MCF 10A (cell line): ENCODE measurements at places on chromosomes 12 and 14.

DNA sequence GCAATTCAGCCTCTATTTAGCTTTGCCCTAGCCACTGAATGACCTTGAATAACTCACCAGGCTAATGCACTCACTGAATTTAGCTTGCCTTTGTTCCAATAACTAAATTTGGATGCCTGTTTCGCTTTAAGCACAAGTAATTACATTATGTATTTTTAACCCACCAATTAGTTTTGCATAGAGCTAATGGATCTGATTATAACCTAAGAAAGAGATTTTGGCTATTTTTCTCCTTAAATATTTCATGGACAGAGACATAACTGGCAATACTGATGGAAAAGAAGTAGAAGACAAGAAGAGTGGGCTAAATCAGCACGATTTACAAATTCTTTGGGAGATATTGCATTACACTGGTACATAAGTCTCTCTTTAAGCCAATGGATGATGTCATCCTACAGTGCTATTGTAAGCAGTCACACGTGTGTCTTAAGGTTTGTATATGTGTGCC, 85.7 kb downstream of the AKAP6 start:
- no peak for DNase-seq

DNA sequence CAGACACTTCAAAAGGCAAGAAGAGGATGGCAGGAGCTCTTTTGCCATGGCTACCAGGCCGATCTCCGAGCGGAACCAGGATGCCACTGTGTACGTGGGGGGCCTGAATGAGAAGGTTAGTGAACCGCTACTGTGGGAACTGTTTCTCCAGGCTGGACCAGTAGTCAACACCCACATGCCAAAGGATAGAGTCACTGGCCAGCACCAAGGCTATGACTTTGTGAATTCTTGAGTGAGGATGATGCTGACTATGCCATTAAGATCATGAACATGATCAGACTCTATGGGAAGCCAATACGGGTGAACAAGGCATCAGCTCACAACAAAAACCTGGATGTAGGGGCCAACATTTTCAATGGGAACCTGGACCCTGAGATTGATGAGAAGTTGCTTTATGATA, 9.8 kb downstream of the GARIN2 start:
- no peak for DNase-seq

DNA sequence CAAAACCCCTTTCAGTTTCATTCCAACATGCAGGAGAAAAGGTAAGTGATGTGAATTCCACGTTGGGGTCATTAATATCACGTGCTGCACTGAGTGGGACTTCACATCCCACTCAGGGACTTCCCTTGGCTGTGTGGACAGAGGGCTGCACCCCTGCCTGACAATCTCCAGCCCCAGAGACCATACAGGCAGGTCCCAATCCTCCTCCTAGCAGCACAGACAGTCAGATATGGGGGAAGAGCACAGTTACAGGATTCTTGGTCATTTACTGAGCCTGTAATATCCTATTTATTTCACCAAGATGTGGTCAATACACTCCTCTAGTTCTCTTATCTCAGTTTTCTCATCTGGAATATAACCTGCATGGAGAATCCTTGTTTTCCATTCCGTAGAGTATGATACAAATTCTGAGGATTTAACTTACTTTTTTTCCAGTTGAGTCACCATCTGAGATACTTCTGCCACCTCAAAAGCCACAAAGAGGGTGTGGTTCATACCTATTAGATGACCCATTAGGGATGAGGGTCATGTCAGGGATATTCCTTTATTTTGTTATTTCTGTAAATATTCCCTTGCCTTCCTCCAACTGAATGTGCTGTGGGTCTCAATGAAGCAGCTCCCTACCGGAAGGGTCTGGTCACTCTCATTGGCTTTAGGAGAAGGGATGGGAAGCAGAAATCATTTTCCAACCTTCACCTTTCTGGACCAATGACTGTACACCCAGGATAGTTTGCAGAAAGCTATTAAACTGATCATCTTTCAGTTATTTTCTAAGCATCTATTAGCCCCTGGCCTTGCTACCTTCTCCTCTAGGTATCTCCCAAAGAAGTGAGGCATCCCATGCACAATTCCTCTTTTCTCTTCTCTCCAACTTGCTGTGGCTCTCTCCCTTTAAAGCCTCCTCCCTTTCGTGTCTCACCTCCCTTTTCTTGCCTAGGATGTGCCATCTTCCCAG, 43.0 kb upstream of the NTF3 start:
- DNase-seq: no peak

DNA sequence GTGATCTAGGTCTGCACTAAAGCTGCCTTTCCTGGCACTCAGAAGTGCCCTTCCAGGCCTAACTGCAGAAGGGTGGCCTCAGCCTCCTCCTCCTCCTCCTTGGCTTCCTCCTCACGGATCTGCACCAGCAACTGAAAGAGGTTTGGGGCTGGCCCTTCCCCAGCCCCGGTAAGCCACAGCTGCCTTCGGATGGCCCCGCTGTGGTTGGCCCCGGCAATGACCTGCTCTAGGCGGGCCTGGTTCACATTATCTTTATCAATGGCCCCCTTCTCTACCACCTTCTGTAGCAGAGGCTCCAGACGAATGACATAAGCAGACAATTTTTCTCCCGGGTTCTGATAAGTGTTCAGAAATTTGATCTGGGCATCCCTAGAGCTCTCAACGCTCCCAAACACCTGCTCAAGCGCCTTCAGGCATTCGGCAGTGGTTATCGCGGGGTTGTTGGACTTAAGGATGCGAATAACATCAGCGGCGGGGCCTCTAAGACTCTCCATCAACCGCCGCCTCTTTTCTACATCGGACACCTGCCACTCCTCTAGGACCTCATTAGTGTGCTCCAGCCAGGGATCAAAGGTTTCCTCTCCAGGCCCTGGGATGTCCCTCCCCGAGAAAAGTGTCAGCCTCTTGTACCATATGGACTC, 1.5 kb downstream of the PNMA1 start:
- peak; percentile 33 for DNase-seq

GRCh38 chr12:102031852-102032251, 29.9 kb downstream of the WASHC3 start:
- no peak for DNase-seq

DNA sequence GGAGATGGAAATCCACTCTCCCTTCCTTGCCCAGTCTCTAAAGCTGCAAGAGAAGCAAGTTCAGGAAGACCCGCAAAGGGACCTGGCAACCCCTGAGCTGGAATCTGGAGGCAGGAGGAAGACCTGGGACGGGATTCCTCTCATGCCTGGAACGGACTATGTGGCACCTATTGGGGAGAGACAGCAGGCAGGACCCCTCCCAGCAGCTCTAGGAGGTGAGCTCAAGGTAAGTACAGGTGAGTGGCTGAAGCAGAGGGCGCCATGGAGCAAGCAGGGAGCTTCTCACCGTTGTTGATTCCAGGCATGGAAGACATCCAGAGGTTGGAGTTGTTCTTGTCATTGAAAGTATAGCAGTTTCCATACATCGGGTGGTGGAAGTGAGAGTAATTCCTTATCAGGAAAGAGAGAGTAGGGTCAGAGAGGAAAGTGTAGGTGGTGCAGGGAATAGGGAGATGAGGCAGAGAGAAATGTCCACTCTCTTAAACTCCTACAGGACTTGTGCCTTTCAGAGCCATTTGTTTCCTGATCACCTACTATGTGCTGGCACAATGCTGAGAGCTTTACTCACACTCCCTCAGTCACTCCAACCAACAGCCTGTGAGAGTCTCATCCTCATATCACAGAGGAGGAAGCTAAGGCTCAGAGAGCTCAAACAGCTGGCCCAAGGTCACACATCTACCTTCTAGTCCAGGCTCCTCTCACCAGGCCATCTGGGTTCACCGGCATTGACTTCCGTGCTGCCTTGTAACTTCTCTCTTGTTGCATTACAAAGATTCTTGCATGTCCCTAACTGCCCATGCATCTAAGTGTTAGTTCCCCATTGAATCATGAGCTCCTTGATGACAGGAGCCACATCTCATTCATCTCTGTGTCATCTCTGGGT, 13.9 kb upstream of the TNFRSF1A start:
- no peak for DNase-seq

DNA sequence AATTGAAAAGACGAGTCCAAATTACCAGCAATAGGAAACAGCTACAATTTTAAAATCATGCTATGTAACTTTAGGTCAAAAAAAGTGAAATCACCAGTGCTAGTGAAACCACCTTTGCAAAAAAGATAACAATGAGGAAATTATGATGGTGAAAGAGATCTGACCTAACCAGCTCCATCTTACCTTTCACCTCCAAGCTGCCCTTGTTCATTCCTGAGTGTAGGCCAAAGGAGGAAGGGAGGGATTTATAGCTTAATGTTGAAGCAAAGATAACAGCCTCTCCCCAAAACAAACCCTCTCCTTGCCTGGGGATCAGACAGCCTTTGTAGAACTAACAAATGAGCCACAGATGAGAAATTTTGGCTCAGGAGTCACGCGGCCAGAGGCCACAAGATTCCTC, 83.2 kb upstream of the EIF5 start:
- no peak for DNase-seq

- no peak for DNase-seq
These were observed 34.9 kb upstream of the SIX1 start for GRCh38 chr14:60684203-60684602.

DNA sequence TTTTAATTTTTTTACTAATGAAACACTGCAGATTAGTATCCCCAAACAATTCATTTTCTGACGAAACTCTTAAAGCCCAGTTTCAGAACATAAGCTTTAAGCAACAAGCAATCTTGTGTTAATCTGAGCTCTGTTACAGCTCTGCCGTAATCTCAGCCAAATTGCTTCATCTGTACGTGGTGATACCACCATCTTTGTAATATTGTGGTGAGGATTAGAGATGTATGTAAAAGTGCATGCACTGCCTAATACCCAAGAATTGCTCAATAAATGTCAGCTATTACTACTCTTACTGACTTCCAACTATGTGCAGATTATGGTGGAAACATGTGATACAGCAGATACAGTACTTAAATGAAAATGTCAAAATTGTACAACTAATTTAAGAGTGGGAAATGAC, 1.8 kb downstream of the AKAP5 start:
- no peak for DNase-seq

GRCh38 chr14:27305441-27305945, 707.7 kb upstream of the NOVA1 start:
- no peak for DNase-seq

DNA sequence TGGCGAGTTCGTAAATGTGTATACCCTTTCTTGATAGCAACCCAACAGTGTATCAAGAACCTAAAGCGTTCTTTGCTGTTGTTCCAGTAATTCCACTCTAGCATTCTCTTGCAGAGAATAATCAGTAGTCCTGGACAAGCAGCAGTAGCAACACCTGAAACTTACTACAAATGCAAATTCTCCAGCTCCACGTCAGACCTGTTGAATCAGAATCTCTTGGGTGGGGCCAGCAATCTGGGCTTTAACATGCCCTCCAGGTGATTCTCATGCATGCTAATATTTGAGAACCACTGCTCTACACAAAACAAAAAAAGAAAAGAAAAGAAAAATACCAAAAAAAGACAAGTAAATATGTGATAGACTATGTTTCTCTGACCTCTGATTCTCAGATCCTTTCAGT, 10.1 kb downstream of the PTGDR start:
- peak; percentile 24 for DNase-seq

DNA sequence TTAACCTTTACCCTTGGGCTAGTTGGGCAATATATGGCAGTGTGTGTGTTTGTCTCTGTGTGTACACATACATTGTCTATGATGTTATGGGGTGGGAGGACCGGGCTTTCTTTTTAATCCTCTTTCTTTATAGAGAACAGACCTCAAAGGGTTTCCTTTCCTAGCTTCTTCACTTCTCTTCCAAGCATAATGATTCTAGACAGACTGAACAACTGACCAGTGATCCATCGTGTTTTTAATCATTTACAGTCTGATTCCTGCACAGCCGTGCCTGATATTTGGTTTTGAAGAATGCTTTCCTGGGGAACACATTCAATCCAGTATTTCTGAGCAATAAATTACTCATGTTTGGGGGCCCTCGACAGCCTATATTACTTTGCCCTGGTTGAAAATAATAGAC, 481.1 kb upstream of the DCN start:
- DNase-seq: no peak

DNA sequence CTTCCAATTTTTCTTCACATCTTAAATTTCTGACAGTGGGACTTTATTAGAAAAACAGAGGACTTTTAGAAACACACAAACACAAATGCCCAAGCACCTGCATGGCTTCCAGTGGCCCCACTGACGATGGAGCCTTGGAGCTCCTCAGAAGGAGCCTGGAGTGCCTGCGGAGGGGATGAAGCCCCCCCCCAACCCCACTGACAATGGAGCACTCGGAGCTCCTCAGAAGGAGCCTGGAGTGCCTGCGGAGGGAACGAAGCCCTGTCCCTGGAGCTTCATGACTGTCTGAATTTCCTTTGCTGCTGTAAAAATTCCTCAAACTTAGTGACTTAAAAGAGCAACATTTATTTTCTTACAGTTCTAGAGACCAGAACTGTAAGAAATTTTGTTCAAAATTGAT, 80.1 kb upstream of the VRK1 start:
- DNase-seq: no peak

DNA sequence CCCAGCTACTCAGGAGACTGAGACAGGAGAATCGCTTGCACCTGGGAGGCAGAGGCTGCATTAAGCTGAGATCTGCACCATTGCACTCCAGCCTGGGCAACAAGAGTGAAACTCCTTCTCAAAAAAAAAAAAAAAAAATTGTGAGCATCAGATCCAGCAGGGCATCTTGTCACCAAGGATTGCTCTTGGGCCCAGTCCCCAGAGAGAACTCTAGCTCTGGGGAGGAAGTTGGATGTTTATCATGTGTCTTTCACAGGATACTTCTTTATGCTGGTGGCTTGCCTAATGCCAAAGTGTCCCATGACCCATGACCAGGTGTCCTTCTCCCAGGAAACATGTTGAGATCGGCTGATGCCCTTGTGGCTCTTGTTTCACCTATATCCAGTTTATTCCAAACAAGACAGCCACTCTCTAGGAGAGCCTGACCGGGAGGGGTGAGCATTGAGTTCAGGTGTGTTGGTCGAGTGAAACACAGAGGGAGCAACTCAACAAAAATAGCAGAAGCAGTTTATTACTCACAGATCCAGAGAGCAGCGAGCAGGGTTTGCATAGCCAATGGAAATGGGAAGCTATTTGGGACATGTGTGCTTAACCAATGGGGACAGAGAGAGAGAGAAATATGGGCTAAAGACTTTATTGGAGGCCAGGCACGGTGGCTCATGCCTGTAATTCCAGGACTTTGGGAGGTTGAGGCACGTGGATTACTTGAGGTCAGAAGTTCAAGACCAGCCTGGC, 6.6 kb upstream of the TCHP start:
- DNase-seq: no peak

DNA sequence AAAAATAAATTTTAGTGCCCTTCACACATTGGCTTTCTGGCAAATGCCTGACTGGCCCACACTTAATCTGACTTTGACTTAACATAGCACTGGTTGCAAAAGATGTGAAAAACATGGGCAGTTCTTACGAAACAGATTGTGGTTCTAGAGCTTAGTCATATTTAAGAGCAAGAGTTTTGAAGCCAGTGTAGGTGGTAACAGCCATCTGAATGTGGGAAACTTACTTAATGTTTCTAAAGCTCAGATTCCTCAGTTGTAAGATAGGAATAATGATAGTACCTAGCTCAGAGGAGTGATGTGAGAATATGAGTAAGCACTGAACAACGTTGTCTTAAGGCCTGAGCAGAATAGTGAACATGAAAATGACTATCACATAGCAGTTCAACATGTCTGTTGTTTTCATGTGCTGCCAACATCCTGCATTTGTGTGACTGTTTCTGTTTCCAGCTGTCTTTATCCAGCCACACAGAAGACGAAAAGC, 262.7 kb downstream of the SYT1 start:
- peak; percentile 91 for DNase-seq

GRCh38 chr14:103846543-103847450, 578 bp downstream of the PPP1R13B start:
- peak; percentile 41 for DNase-seq

GRCh38 chr12:109334887-109335286, 12.8 kb upstream of the MYO1H start:
- no peak for DNase-seq
